HCEC 1CT (cell line): ENCODE measurements at places on chromosomes 2 and 18.

DNA sequence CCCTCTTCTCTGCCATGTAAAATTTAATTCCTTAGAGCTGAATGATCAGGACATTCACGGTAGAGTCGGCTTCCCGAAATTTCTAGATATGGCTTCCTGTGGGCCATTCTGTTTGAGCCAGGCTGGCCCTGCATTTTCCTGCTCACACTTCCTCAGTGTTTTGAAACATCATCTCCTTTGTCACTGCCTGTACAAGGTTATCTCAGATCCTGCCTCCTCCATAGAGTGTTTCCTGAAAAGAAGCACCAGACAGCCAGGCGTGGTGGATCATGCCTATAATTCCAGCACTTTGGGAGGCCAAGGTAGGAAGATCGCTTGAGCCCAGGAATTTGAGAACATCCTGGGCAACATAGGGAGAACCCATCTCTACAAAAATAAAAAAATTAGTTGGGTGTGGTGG, 43.6 kb downstream of the GRHL1 start:
- DNase-seq: no peak

DNA sequence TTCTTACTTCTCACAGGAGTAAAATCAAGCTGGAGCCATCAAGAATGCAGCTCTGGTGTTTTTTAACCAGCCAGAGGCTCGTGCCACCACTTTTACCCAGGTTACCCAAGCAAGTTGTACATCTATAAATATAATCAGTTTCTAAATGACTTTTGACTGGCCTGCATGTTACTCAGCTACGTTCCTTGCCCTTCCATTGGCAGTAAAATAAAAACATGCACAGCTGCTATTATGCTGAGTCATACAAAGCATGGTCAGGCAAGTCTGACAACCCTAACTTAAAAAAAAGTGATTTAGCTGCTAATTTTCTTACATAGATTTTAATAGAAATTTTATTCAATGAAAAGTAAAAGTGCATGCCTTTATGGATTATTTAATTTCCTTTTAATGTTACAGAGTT, 111.7 kb upstream of the CSRNP3 start:
- DNase-seq: peak; percentile 70

- DNase-seq: no peak
Measured at GRCh38 chr2:60678551-60678950, 77.5 kb upstream of the PAPOLG start.

- no peak for DNase-seq
Measured at GRCh38 chr2:233060980-233061590, 943 bp downstream of the INPP5D start.

DNA sequence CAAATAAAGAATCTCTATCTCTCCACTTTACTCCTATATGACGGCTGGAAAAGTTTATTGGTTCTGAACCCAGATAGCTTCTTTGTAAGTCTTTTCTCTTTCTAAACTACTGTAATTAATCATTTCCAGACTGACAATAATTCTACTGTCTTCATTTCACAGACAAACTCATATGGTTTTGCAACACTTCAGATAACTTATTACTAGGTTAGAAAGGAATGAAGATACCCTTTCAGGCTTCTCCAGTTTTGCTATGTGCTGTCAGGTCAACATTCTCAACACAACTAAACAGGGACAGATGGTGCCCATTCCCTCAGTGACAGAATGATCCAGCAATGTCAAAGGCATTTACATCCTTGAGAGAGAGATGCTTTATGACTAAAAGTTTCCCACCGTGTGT, 198.5 kb upstream of the ITGA4 start:
- peak; percentile 74 for DNase-seq

- no peak for DNase-seq
Measured at GRCh38 chr18:60411715-60412114, 39.1 kb upstream of the MC4R start.

GRCh38 chr18:55442561-55442960, 145.4 kb downstream of the TCF4 start:
- DNase-seq: no peak

- no peak for DNase-seq
Measured at GRCh38 chr2:29567906-29568520, 353.4 kb downstream of the ALK start.

GRCh38 chr2:23791030-23791429, 135.9 kb downstream of the ATAD2B start:
- DNase-seq: peak; percentile 79

- DNase-seq: no peak
Measured at GRCh38 chr18:52824126-52824525, 484.1 kb downstream of the DCC start.

GRCh38 chr2:235383272-235383843, 110.5 kb upstream of the AGAP1 start:
- DNase-seq: no peak

DNA sequence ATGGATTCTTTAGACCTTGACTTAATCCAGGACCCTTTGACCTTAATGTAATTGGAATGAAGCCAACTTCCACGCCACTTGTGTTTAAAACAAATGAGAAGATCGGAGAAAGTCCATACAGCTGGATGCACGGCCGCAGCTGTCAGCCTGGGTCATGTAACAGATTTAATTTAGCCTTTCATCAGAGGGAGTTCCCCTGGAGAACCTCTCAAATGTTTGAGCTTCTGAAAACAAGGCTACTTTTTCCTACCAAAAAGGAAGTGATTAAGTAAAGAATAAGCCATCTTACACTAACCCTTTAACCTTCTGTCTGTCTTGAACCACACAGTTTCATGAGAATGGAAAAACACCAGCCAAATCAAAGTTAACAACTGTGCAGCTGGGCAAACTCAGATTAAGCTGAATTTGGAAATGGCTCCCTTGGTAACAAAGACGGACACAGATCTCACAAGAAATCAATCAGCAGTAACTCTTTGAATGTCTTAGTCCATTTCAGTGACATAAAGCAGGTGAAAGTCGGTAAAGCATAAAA, 103.6 kb downstream of the DOCK10 start:
- peak; percentile 98 for DNase-seq

- no peak for DNase-seq
Measured at GRCh38 chr18:31863103-31863502, 79.8 kb downstream of the TRAPPC8 start.

- no peak for DNase-seq
Measured at GRCh38 chr18:12410081-12410481, 2.4 kb downstream of the PRELID3A start.

DNA sequence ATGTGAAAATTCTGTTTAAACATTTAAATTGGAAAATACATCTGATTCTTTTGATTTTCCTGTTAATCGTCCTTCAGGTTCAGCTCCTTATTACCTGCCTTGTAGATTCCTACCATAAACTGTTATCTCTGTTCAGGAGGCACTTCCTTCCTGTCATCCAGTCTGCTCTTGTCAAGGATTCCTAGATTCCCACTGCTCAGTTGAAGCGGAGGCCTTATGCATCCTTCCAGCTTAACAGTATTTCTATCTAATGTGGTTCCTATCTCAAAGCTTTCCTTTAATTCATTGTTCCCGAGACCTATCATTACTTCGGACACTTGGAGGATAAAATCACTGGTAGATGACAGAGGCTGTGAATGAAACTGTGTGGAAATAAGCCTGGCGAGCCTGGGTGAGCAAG, 12.0 kb downstream of the SPAG16 start:
- no peak for DNase-seq

- DNase-seq: peak; percentile 36
Measured at GRCh38 chr18:49135877-49136276, 185.1 kb upstream of the SMAD7 start.

DNA sequence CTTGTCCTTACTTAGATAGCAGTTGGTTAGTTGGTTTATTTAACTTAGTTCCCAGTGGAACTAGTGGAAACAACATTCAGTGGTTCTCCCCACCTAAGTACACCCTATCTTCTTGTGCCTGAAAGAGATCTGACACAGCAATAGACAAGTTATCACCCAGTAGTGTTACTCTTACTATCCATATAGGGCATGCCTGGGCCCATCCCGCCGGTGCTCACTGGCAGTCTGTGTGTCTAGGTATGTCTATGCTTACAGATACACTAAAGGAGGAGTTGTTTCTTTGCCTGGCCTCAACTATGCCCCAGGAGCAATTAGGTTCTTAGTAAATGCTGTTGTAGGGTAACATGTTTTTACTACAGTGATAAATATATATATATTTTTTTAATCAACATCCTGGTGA, 12.0 kb upstream of the NRP2 start:
- DNase-seq: no peak

DNA sequence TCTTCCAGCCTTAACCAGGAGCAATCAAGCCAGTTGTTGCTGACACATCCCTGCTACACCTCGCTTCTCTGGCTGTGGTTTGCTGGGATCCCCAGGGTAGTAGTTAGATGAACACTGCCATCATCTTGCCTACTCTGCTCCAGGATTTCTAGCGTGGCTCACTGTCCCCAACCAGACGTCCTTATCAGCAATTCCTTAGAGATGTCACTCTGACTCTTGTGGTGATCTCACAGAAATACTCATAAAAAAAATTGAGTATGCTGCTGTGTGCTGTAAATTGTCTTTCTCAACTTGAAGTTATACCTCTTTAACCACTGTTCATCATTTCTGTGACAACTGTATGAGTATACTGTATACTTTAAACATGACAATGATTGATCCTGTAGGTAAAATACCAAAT, 63.2 kb downstream of the PLCL1 start:
- DNase-seq: no peak

- DNase-seq: no peak
Measured at GRCh38 chr2:46461709-46462171, 17.6 kb upstream of the TMEM247 start.

GRCh38 chr18:6405237-6406074, 9.3 kb downstream of the L3MBTL4 start:
- no peak for DNase-seq

GRCh38 chr2:240731178-240731545, 39.5 kb downstream of the AQP12A start:
- DNase-seq: no peak

DNA sequence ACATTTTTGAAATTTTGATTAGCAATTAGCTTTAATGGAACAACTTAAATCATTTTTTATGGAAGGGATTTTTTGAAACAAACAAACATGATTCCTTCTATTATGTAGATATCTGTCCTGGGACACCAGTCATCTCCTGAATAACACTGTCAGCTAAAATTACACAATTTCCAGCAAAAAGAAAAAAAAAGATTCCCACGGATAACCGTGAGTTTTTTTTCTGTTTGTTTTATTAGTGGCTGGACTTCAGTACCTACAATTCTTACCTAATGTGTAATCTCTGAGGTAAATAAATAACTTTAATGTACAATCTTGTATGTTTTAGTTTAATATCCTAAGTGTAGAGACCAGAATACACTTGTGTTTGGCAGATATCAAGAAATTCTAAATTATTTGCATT, 126.6 kb upstream of the KYNU start:
- no peak for DNase-seq

DNA sequence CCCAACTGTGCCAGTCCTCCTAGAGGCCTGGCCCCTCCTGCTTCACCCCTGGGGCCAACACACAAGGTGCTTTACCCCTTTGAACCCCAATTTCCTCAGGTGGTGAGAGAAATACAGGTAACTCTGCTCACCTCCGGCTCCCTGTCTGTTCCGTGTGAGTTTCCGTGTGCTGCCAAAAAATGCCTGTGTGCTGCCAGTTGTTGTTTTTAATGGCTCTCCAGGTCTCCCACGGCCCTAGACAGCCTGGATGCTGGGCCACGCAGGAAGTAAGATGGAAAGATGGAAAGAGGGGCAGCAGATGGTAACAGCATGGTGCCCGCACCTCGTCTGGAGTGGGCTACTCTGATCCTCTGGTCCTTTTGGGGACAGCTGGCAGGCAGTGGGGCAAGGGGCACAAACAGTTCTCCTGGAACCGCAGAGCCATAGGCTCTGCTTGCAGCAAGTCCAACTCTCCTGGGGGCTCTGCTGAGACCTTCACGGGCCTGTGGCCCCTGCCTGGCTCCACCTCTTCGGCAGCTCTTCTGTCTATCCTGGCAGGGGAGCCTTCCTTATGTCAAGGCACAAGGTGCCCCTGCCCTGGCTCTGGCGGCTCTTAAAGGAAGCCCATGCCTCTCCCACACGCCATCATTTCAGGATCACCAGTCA, 4.3 kb upstream of the ARHGEF4 start:
- DNase-seq: no peak

- no peak for DNase-seq
Measured at GRCh38 chr2:232398293-232399034, 8.2 kb upstream of the ALPG start.

GRCh38 chr2:68274022-68274421, 21.7 kb upstream of the PPP3R1 start:
- no peak for DNase-seq

GRCh38 chr2:38432820-38433606, 55.9 kb upstream of the ATL2 start:
- no peak for DNase-seq

DNA sequence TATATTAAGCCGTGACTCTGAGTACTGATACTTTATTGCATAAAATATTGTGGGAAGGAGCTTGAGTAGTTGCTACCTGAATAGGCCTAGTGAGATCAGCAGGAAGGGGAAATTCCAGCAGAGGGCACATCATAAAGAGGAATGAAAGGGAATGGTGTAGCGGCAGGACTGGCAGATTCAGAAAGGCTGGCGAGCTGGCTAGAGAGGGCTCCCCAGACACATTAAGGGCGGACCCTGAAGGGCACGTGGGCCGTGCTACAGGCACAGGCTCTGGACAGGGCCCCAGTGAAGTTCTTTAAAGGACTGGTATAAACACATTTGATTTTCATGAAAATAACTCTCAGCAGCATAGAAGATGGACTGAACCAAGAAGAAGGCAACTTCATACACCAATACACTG, 43.0 kb downstream of the PTPN2 start:
- DNase-seq: no peak

DNA sequence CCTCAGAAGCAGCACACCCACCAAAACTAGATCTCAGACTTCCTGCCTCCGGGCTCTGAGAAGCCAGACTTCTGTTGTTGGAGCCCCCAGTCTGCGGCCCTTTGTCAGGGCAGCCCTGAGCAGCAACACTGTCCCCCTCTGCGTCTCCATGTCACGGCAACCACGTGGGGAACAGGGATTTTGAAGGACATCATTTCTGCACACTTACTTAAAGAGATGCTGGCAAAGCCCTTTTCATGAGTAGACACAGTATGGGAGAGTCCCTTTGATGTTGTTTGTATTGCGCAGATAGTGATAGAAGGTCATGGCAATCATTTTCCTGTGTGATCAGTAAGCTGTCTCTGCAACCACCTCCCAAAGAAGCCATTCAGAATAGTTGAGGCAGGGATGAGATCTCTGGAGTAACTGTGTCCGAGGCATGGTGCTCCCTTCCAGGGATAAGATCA, 69.1 kb upstream of the ID2 start:
- DNase-seq: no peak

DNA sequence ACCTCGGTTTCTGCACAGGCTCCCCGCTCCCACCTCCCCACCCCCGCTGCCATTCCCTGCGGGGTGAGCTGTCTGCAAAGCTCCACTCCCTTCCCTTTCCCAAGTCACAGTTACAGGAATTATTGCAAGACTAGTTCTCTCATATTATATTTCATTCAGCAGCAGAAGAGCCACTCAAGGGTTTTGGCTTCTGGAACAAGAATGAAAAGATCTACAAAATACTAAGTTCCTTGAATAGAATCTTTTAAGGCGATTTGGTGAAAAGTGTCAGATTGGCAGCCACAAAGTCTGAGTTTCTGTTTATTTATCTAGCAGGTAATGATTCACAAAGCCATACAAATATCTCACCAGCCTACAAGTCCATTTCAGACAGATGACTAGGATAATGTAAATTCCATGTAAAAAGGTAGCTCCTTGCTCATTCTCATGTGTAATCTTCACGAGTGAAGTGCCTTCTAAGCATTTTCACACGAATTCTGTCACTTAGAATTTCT, 221.9 kb upstream of the RBBP8 start:
- DNase-seq: no peak

GRCh38 chr2:24558781-24559472, 67.9 kb downstream of the NCOA1 start:
- no peak for DNase-seq

- DNase-seq: no peak
Measured at GRCh38 chr18:72171596-72171995, 372.5 kb downstream of the CBLN2 start.
